Activated CD4-positive, alpha-beta T cell treated with anti-CD3 and anti-CD28 coated beads, Interleukin-2, amount 50 U/mL, for 1 hour (primary cell): ENCODE measurements at places on chromosomes 2 and 18.
A peak's percentile ranks its signal among the peaks of the same experiment; 100 is the strongest.

DNA sequence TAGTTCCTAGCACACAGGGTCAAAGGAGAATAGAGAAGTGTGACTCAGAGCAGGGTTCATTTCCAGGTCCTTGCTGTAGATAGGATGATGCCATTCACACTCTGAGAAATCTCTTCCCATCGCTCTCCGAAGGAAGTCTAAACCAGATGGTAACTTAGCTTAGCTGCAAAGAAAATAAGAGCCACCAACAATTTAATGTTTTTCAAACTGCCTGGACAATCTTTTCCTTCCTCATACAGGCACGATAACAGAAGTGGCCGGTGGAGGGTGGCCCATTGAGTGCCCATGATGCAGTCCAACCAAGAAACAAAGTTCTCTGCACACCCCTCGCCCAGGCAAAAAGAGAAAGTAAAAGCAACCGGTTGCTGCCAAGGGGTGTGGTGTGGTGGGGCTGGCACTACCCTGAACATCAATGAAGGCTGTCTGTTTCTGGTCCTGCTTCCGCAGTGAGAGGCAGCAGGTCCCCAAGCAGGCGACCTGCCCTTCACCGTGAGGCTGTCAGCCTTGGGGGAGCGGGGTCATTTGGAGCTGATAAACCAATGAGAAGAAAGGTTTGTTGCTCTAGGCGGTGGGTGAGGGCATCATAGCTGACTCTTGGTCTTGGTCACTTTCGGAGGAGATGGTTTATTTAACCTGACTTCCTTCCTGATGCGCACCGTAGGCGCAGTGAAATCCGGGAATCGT lies 105.6 kb upstream of the CD302 start:
- DNase-seq, result peak; percentile 58

DNA sequence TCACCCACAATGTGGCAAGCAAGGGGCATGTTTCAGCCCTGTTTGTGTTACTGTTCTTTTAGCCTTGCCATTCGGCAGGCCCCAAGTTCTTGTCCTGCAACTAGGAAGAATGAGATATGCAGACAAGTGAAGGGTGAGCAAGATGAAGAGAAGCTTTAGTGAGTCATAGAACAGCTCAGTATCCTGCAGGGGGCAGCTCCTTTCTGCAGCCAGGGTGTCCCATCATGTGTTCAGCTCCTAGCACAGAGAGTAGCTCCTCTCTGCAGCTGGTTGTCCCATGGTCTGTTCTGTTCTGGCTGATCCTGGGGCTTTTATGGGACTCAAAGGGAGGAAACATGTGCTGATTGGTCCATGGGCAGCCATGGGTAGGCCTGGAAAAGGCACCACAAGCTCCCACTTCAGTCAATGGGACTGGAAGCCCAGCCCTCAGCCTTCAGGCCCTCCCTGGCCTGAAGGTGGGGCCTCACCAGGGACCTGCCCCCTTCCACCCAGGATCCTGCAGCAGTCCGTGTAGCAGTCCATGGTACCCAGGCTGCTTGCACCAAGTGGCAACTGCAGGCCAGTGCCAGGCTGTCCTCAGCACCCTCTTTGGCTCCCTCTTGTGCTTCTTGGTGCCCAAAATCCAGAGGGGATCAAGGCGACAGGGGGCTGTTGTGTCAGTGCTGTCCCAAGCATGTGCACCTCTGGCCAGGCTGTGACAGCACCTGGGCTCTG lies 326.4 kb downstream of the NR4A2 start:
- DNase-seq, result no peak

- DNase-seq, result no peak
Measured at GRCh38 chr2:238908960-238909951, 61.4 kb downstream of the TWIST2 start.

DNA sequence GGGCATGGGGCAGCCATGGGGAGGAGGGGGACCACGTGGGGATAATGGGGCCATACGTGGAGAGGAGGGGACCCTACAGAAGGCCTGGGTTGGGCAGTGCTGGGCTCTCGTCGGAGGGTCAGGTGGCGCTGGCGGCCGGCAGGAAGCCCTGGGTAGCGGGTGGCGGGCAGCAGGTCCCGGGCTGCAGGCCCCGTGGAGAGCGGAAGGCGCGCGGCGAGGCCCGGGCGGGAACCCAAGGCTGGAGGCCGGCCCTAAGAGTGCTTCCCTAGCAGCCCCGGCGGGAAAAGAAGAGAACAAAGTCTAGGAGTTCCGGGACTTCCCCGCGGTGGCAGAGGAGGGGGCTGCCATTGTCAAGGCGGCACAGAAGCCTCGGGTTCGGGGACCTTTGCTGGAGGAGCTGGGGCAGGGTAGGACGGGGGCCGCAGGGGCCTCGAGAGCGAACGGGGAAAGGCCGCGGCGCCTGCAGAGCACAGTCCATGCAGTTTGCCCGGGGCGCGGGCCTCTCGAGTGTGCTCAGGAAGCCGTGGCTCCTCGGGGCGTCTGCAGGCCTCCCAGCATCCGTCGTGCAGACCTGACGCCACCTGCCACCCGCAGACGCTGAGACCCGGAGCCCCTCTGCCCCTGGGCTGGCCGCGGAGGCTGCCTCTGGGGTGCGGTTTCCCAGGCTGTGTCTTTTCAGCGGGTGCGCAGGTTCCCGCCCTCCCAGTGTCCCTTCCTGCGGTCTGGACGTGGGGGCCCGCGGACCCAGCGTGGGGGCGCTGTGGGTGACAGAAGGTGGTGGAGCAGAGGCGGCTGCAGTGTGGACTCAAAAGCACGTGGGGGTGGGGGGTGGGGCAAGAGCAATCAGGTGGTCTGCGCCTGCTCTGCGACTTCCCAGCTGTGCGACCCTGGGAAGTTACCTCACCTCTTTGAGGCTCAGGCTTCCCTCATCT lies 19.4 kb upstream of the NCL start:
- peak; percentile 26 for DNase-seq

DNA sequence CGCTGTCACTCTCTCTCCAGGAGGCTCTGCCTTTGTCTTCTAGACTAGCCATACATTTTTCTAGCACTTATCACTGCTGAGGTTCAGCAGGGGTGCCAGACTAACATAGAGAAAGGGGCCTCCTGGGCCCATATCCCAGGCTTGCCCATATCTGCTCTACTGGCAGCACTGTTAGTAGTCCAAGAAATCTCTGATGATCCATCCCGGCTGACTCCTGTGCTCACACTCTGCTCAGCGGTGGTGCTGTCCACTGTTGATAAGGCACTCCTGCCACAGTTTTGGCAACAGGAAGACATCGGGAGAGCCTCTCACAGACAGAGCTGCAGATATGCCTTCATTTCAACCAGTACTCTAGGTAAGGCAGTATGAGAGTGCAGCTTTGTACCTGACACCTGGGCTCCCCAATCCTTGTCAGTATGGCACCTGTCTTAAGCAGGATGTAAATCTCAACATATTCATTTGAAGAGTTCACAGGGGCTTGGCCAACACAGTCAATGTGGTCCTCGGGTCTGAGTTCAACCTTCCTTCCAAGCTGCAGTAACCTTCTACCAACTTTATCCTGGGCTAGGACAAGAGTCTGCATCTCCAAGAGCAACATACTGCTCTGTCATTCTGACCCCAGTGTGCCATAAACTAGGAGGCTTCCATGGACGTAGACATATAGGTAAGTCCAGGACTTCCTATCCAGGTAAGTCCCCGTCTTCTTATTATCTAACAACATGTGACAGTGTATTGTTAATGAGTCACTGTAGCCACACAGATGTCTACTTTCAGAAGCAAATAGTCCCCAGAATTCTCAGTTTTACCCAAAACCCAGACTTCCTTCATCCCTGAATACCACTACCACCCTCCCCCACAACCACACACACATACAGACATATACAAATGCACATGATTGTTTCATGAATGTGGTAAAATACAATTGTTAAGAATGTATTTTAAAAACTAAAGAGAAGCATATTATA lies 16.2 kb downstream of the KLF7 start:
- DNase-seq, result no peak

DNA sequence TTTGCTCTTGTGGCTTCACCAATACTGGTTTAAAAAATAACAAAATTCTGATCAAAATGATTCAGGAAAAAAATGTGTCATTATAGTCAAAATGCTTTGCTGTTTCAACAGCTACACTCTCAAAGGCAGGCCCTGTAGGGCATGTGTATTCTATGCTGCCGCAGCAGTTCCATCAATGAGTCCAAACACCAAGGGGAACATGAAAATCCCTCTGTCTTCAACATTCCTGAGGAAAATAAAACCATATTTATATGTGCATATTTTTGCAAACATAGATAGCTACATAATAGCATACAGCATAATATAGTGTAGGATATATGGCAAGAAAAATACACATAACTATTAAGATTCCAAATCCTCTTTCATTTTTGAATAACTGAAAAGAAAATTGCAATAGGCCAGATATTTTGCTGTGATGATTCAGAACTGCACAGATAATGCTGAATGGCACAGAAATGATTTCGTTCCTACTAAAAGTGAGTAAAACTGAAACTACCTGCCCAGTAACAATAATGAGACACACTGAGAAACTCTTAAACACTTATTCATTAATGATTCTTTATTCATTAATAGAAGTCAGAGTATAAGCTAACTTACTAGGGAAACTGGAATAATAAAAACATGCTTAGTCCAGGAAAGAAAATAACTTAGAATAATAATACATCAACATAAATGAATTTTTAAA lies 343.8 kb downstream of the SUCLG1 start:
- no peak for DNase-seq

DNA sequence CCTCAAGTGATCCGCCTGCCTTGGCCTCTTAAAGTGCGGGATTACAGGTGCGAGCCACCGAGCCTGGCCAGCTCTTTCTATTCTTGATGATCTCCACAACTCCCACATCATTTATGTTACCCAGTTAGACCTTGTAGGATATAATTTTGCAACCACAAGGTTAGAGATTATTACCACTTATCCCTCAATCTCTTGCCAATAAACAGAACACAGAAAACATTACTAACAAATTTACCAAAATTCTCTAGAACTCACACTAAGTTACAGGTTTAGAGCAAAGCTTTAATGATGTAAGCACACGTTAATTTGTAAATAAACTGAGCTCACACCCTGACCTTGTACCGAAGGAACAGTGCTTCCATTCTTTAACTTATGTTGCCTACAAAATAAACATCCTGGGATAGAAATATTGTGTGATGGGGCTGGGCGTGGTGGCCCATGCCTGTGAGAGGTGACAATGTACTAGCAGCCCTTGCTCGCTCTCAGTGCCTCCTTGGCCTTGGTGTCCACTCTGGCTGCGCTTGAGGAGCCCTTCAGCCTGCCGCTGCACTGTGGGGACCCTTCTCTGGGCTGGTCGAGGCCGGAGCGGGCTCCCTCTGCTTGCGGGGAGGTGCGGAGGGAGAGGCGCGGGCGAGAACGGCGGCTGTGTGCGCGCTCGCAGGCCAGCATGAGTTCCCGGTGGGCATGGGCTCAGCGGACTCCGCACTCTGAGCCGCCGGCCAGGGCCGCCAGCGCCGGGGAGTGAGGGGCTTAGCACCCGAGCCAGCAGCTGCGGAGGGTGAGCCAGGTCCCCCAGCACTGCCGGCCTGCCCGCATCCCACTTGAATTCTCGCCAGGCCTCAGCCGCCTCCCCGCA lies 42.1 kb upstream of the ITSN2 start:
- no peak for DNase-seq

- no peak for DNase-seq
Measured at GRCh38 chr2:143375384-143375880, 246.2 kb downstream of the ARHGAP15 start.

GRCh38 chr2:227503433-227504406 lies 31.8 kb downstream of the AGFG1 start:
- no peak for DNase-seq

- DNase-seq, result no peak
Measured at GRCh38 chr18:46484971-46485370, 172.0 kb downstream of the LOXHD1 start.

GRCh38 chr2:137229834-137230233 lies 464.5 kb downstream of the THSD7B start:
- DNase-seq, result no peak

DNA sequence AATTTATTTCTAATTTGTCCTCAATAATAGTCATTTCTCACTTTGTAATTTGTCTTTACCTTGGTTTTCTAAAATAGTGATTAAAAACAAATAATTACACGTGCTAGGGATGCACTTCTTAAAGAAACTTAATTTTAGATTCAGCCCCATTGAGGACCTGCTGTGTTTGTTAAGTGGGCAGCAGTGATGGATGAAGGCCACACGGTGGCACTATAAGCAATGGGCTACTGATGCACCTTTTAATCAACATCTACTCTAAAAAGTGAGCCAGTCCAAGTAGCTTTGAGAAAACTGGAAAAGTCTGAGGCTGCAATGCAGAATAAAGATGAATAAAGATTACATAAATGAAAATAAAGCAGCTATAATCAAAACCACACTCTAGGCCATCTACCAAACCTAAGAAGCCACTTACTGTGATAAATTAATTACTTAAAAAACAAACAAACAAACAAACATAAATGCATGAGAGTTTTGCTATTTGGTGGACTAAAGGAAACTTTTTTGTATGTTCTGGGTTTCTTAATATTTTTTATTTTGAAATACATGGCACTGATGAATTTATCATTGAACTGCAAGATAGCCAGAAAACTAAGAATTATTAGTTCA lies 89.3 kb downstream of the PDE11A start:
- peak; percentile 0 for DNase-seq

DNA sequence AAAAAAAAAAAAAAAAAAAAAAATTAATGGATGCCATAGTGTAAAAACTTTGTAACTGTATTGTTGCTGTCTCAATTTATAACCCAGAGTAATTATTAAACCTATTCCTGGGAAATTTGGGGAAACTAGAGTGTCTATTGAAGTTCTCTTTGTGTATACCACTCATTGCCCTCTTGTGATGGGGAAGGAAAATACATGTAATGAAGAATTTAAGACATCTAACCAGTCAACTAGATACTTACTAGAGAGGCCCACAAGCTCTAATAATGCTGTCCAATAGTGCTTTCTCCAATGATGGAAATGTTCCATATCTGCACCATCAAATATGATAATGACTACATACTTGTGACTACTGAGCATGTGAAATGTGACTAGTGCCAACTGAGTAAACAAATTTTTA lies 168.5 kb upstream of the SLC39A10 start:
- DNase-seq, result no peak

DNA sequence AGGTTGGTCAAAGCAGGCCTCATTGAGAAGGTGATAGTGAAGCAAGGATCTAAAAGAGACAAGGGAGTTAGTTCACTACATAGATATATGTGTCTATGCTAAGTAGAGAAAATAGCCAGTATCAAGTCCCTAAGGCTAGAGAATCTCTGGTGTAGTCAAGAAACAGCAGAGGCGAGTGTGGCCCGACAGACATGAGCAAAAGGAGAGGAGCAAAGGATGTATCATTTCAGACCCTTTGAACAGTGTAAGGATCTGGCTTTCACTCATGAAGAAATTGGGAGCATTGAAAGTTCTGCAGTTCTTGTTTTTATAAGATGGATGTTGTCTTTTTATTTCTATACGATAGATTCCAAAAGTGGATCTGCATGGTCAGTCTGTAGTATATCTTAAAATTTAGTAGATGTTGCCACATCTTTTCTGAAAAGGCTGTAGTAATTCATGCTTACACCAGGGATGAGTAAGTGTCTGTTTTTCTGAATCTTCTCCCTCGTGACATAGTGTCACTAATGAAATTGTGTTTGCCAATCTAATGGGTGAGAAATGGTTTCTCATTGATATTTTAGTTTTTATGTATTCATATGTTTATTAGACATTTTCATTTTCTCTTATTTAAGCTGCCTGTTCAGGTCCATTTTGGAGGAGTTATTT lies 18.8 kb downstream of the SP100 start:
- no peak for DNase-seq

- no peak for DNase-seq
Measured at GRCh38 chr2:189940913-189941312, 121.6 kb downstream of the MSTN start.

- DNase-seq, result no peak
Measured at GRCh38 chr2:188677142-188677541, 297.0 kb upstream of the COL3A1 start.

- no peak for DNase-seq
Measured at GRCh38 chr2:119419065-119419464, 12.6 kb upstream of the TMEM37 start.
